ENCODE measurements at places on chromosomes 2 and 18.

GRCh38 chr2:207160115-207160514 lies 5.6 kb downstream of the KLF7 start:
- no peak for DNase-seq

GRCh38 chr2:65046633-65047407 lies 9.4 kb upstream of the CEP68 start:
- DNase-seq: no peak

DNA sequence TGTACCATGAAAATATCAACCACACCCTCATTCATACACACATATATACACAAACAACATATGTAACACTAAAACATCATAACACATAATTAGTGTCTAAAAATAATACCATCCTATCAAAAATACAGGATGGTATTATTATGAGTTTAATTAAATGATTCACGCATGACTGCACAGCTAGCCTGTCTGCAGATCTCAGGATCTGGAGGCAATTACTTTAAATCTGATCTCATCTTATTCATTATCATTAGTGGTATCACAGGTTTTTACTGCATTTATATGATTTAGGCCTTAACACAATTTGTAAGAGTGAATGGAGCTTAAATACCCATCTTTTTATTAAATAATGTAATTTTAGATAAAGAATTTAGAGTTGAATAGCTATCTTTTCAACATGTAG lies 443.4 kb upstream of the LINC00305 start:
- DNase-seq: no peak

DNA sequence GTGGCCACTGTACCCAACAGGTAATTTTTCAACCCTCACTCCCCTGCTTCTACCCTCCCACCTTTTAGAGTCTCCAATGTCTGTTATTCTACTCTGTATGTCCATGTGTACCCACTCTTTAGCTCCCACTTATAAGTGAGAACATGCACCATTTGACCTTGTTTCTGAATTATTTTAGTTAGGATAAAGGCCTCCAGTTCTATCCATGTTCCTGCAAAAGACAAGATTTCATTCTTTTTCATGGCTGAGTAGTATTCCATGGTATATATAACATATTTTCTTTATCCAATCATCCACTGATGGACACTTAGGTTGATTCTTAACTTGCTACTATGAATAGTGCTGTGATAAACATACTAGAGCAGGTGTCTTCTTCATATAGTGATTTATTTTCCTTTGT lies 9.1 kb downstream of the PECR start:
- DNase-seq: no peak

- no peak for DNase-seq
Observed at GRCh38 chr2:30362468-30363081, 84.5 kb upstream of the LCLAT1 start.

DNA sequence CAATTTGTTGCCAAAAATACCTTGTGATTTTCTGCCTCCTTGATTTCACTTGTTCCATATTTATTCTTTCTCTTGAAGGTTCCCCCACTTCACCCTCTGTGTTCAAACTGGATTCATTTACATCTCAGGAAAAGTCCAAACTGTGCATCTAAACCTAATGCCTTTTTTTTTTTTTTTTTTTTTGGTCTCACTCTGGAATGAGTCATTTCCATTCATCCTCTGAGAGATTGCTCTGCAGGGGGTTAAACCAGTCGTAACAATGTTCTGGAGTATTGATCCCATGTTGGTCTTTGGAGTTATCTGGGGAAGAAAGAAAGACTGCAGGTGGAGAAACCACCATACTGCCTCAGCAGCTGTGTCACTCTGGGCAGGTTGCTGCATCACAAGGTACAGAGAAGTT lies 119.7 kb downstream of the TACR1 start:
- no peak for DNase-seq

DNA sequence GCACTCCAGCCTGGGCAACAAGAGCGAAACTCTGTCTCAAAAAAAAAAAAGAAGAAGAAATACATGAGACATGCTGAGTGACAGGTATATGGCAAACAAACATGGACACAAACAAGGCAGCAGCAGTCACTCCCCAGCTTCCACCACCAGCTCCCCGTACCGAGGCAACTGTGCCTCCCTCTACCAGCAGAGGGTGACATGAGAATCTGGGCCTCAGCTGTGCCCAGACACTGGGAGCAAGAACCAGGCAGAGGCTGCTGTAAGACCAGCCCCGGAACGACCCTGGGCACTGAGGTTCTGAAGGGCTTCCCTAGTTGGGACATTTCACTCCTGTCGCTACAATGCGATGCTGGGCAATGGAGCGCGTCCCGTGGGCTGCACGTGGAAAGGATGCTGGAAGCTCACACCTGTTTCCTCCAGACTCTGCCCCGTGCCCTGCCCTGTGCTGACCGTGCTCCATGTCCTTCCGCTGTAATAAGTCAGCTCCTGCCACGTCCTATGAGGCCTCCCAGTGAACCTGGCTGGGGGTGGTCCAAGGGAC lies 37.1 kb downstream of the BOK start:
- no peak for DNase-seq

DNA sequence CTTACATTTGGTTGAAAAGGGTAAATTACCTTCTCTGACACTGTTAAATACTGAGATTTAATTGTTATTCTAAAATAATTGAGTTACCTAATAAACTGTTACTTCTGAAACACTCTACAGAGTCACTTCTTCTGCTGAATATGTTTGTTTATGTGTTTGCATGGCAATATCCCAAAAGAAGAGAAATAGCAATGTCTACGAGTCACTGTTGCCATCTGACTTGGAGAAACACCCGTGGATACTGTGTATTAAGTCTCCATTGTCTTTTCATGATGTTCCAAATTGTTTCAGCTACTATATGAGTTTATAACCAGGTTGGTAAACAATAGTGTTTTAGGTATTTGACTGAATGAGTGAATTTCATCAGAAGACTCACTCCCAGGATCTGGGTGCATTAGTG lies 754.2 kb upstream of the ID2 start:
- DNase-seq: no peak

GRCh38 chr2:164782323-164782722 lies 59.3 kb downstream of the COBLL1 start:
- DNase-seq: no peak

GRCh38 chr2:193867454-193867853 lies 1672.7 kb upstream of the TMEFF2 start:
- no peak for DNase-seq

DNA sequence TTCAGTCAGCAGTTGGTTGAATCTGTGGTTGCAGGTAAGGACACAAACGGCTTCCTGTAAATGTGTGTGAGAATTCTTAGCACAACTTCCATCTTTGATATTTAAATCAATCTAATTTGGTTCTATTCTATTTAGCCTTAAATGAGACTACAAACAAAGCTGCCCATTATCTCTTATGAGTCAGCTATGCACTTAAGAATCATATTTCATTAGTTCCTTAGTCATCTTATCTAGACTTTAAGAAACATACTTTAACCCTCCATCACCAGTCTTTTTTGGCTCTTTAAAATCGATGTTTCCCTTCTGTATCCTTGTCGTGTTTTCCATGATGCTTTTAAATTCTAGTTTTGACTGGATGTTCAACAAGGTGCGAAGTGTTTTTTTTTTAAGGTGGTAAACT lies 114.4 kb upstream of the TMEM200C start:
- DNase-seq: no peak

DNA sequence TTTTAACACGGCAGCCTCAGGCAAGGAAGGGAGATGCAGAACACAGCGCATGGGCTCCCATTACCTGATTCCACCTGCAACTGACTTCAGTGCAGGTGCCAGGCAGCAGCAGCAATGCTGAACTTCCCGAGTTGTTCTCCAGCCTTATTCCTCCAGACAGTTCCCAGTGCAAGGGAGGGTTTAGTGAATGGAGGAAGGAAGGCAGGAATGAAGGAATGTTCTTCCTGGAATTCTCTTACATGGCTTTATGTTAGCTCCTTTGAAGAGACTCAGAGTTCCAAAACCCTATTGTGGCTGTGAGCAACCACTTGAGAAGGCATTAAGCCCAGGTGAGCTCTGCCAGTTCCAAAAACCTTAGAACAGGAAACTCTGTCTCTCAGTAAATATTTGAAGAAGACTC lies 45.5 kb downstream of the SERPINB7 start:
- DNase-seq: no peak

GRCh38 chr2:44169155-44169898 lies 652 bp downstream of the PPM1B start:
- DNase-seq: peak; percentile 64

DNA sequence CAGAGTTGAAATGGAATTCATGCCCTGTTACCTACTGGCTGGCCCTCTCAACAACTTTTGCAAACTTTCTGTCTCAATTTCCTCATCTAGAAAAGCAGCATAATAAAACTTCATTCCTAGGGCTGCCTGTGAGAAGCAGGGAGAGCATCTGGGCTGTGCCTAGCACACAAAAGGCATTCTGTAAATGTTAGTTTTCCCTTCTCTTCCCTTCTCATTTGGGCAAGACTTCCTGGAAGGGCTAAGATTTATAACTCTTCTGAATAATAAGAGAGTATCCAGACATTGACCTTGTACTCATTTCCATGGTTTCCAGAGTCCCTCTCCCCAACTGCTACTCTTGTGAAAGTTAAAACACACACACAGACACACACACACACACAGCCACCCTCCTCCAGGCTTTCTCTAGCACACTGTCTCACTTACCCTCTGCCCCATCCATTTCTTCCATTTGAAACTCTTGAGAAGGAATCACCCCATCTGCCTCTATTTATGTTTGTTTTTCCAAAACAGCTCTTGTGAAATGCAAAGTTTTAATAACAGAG lies 302.1 kb downstream of the SMAD2 start:
- DNase-seq: no peak

GRCh38 chr2:64063924-64064331 lies 44.7 kb upstream of the VPS54 start:
- no peak for DNase-seq

GRCh38 chr2:16101196-16101595 lies 160.8 kb downstream of the MYCN start:
- DNase-seq: no peak

- no peak for DNase-seq
Observed at GRCh38 chr2:50777954-50778353, 254.0 kb downstream of the NRXN1 start.

- DNase-seq: no peak
Observed at GRCh38 chr2:216316743-216317142, 55.5 kb downstream of the MARCHF4 start.

DNA sequence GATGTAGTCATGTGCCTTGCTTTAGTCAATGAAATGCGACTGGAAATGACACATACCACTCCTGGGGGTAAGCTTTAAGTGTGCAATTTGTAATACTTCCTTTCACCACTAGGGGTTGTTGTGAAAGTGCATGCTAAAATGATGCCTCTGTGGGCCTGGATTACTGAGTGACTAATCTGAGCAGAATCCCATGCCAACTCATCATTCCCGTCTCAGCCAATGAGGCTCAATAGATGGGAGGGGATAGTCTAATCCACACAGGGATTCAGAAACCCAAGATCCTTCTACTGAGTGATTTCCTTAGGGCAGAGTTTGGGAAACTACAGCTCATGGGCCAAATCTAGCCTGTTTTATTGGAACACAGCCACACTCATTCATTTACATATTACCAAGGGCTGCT lies 54.0 kb downstream of the HRH4 start:
- no peak for DNase-seq

GRCh38 chr2:52000151-52000855 lies 968.4 kb upstream of the NRXN1 start:
- DNase-seq: no peak

DNA sequence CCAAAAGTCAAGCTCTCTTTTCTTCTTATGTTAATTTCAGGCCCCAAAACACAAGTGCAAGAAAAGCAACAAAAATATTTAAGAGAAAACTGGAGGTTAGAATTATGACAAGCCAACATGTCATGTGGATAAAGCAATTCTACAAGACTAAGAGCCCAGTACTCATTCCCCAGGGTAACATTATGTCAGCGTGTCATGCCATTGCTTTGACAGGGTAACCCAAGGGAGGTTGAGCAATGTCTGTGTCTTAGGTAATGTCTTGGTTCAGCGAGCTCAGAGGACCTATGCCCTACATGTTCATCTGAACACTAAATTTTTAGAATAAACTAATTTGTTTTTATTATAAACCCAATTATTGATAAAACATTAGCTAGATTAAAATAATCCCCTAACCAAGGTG lies 173.2 kb upstream of the ZNF804A start:
- DNase-seq: no peak

DNA sequence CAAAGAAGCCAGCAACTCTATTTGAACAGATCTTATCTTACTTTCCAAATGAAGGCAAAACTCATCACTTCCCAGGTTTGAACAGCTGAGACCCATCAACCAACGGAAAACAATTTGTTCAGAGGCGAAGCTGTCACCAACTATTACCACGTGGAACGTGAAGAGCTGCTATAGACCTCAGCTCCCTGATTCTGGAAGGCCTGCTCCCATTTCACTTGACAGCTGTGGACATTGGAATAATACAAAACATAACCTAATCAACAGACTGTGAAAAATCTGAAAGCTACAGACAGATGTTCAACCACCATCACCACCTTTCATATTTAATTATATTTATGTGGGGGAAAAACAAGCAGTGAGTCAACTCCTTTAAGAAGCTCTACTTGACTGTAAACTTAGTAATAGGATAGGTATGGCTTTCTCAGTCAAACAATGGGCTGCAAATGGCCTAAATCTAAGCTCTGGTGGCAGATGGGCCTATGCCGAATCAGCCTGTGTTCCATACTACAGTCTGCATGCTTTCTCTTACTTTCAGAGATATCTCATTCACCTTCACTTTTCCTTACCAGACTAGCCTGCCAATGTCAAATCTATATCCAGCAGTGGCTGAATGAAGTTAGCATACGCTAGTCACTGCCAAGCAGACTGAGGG lies 896.4 kb downstream of the TDRD15 start:
- no peak for DNase-seq

DNA sequence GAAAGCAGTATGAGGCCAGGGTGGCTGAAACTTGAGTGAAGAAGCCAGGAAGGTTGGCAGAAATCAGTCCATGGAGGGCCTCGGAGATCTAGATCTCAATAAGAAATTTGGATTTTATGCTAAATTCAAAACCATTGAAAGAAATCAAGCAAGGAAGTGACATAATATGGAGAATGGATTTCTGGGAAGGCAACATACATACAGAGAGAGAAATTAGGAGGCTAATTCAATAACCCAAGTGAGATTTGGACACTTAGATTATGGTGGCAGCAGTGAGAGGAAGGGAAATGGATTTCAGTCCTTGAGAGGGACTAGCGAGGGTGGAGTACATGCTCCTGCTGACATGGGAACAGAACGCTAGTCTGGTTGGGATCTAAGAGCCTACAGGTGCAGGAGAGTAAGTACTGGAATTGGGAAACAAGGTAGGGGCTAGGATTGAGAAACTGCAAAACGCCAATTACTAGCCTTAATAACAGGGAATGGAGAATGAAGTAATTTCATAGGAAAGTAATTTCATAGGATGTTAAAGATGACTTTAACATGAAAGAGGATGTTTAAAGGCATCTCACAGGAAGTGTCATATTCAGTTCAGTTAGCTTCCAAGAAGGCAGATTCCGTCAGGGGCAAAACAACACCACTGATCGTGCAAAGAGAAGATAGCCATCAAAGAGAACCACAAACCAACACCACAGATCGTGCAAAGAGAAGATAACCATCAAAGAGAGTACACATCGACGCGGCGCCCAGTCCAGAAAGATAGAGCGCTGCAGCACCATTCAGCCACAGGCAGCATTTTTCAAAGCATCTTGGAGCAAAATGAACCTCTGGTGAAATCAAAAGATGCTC lies 27.2 kb downstream of the CDKL4 start:
- peak; percentile 92 for DNase-seq

GRCh38 chr2:191786694-191787093 lies 60.2 kb downstream of the CAVIN2 start:
- no peak for DNase-seq

- DNase-seq: no peak
Observed at GRCh38 chr2:101808006-101808562, 110.6 kb downstream of the MAP4K4 start.
